ENCODE measurements at places on chromosomes 1 and 21.

GRCh38 chr1:180353945-180354344 is 123.9 kb downstream of the LHX4 start:
- no peak for DNase-seq

GRCh38 chr1:162720996-162721395 is 69.5 kb upstream of the HSD17B7 start:
- DNase-seq = peak; percentile 80

- peak; percentile 90 for DNase-seq
Observed at GRCh38 chr1:85504417-85504816, 39.5 kb upstream of the DDAH1 start.

GRCh38 chr1:98049370-98050135 is 128.7 kb upstream of the DPYD start:
- DNase-seq = peak; percentile 34

GRCh38 chr1:234277161-234277868 is 95.9 kb upstream of the COA6 start:
- DNase-seq = no peak

DNA sequence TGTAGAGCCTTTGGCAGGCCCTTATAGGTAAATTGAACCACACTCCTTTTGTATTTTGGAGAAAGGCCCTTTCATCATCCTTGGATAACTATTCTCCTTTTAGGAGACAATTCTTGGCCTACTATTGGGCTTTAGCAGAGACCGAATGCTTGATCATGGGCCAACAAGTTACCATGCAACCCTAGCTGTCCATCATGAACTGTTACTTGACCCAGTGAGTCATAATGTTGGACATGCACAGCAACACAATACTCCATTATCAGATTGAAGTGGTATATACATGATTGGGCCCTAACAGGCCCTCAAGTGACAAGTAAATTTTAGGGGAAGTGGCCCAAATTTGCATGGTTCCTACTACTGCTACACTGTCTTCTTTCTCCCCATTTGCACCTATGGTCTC is 84.4 kb downstream of the CATSPERE start:
- no peak for DNase-seq

DNA sequence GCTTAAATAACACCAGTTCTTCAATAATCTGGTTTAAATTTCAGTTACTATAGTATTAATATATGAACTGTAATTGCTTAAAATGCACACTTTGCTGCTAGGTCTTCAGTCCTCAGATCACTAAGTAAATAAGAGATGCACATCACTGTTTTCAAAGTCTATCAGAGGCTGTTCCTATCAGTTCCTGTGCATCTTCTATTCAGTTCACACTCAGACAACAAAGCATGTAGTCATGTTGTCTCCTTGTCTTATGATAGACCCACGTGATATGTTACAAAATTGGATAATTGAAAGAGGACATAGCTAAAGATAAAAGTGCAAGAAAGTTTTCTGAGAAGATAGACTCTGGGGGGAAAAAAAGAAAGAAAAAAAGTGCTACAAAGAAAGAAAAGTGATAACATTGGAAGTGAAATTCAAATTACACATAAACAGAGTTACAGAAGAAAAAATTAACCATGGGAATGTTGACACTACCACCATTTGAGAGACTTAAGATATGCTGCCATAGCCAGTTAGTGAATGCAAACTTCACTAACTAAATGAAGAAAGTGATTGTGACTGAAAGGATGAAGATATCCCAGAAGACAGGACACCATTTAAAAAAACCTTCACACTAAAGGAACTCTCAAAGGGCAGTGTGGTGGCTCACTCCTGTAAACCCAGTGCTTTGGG is 33.9 kb upstream of the TSNAX start:
- no peak for DNase-seq

DNA sequence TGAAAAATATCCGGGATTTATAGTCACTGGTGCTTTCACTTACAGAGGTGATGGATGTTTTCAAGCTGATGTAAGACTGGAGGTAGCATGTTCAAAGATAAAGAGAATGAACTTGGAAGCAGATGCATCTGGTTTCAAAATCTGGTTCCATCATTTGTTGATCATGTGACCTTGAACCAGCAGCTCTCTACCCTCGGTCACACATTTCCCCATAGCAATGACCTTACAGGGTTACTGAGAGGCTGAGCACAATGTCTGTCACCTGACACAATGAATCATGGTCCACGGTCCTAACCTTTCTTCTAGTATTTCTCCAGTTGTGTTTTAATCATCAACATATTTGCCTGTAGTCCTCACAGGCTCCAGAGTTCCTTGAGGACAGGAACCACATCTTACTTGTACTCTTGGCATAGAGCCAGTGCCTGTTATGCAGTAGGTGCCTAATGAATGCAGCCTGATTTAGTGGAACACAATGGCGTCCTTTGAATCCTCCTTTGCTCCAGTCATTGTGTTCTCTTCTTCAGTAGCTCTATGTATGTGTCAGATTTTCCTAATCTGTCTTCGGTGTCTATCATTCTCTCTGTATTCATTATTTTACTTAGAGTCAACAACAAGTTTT is 667.3 kb downstream of the PTPRU start:
- DNase-seq = no peak

- no peak for DNase-seq
Observed at GRCh38 chr1:228913626-228914414, 178.5 kb downstream of the RHOU start.

DNA sequence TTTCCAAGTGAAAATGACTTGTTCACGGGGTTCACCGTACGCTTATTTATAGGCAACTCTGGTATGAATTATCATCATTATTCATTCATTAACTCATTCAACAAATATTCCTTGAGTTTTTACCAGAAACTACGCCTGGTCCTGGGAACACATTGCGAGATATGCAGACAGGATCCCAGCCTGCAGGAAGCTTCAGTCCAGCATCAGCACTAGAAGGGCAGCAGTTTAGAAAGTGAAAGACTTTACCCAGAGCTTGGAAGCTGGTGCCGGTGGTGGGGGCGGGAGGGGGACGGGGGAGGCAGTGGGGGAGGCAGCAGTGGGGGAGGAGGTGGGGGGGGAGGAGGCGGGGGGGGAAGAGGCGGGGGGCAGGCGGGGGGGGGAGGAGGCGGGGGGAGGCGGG is 55.9 kb downstream of the SETD4 start:
- DNase-seq = peak; percentile 35

Data from fibroblast of skin of back (primary cell).